Urothelium cell line (cell line): ENCODE measurements at places on chromosomes 7 and 10.
A peak's percentile ranks its signal among the peaks of the same experiment; 100 is the strongest.

- no peak for DNase-seq
These were observed 105.5 kb upstream of the PARD3 start for GRCh38 chr10:34920578-34920977.

DNA sequence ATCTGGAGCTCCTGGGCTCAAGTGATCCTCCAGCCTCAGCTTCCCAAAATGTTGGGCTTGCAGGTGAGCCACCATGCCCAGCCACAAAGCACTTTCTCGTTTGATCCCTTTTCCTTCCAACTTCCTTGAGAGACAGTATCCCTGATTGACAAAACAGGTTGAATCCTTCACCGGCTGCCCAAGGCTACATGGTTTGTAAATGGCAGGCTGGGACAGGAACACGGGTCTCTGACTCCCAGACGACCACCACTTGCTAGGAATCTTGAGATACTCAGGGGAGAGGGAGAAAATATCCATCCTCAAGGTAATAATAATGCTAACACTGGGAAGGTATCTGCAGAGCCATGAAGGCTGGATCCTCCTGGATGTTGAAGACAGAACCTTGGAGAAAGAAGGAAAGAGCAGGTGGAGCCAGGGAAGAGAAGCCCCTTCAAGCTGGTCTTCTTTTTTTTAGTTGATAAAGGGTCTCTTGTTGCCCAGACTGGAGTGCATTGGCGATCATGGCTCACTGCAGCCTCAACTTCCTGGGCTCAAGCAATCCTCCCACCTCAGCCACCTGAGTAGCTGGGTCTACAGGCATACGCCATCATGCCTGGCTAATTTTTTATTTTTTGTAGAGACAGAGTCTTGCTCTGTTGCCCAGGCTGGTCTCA is 19.8 kb downstream of the MMRN2 start:
- DNase-seq, result no peak

DNA sequence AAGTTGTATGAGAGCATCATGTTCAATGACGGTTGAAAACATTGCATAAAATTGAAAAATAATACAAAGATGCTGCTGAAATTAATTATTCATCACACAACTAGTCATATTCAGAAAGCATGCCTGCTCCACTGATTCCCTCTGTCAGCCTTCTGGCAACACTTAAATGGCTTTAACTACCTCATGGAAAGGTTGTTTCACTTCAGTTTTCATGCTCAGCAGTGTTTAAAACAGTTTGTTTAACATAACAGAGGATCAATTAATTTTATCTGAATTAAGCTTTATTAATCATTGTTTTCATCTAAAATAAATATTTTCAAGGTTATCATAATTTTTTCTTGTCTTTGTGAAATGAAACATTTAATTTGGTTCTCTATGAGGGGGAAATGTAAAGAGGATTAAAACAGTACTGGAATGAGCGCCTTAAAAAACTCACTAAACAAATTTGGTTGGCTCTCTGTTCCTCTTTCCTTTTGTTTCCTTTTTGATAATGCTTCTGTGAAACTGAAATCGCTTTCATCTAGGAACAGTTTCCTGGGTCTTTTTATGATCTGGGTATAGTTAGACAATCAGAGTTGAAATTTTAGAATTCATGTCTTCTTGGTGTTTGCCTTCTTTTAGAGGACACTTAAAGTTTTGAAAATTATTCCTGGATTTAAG is 427.4 kb downstream of the SH2D4B start:
- no peak for DNase-seq

DNA sequence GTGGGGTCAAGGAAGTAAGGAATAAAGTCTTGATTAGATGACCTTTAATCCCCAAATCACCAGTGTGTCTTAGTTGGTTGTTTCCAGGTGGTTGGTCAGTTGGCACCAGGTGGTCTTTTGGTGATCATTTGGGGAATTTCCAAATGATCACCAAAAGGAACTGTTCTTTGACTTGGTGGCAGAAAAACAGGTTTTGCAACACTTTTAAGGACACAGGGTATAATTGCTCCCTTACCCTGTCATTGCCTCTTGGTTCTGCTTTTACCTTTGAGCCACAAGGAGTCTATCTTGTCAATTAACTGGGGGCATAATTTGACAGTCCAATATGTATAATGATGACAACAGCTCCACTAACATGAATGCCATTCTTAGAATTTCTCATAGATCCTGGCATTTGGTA is 104.2 kb downstream of the ADK start:
- DNase-seq, result no peak

- peak; percentile 35 for DNase-seq
These were observed 335.9 kb downstream of the GFRA1 start for GRCh38 chr10:115936926-115937767.

DNA sequence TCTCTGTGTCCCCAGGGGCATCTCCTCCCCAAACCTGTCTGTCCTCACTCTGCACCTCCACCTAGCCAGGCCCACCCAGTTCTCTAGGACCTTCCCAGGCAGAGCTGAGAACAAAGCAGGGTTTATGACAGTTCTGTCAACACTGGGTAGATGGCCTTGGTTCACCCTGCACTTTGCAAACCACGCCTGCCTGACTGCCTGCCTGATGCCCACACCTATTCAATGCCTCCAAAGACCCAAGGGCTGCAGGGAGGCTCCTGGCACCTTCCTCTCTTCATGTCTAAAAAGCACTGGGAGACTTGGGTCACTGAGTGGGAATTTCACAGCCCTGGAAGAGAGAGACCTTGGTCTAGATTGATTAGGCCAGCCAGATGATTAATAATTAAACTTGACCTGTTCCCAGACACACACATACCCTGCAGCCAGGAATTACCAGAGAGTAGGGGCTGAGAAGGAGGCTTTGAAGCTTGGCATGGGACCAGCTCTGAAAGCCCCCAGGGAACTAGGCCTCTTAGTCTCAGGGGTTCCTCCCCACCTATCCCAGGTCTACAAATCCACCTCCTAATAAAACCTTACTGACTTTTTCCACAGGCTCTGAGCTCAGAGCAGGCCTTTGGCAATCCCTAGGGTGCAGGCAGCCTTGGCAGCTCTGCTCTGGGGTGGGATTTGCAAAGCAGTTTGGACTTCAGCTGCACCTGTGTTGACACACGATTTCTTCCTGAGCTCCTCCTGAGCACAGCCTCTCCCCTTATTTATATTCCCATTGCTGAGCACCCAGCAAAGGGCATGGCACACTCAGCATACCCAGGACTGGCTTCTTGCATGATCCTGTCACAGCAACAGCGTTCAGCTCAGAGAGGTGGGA is 25.7 kb upstream of the PDCD4 start:
- no peak for DNase-seq
